ENCODE measurements at places on chromosomes 5 and 9.

GRCh38 chr5:111563031-111563822, 50.9 kb upstream of the STARD4 start:
- no peak for DNase-seq
- no peaks in the 10 kb centered on the region for H3K27me3 ChIP-seq
- H3K36me3 ChIP-seq, result no peaks in the 10 kb centered on the region
- no peak overlapping the region for H3K27ac ChIP-seq
- no peak overlapping the region for H3K4me3 ChIP-seq

DNA sequence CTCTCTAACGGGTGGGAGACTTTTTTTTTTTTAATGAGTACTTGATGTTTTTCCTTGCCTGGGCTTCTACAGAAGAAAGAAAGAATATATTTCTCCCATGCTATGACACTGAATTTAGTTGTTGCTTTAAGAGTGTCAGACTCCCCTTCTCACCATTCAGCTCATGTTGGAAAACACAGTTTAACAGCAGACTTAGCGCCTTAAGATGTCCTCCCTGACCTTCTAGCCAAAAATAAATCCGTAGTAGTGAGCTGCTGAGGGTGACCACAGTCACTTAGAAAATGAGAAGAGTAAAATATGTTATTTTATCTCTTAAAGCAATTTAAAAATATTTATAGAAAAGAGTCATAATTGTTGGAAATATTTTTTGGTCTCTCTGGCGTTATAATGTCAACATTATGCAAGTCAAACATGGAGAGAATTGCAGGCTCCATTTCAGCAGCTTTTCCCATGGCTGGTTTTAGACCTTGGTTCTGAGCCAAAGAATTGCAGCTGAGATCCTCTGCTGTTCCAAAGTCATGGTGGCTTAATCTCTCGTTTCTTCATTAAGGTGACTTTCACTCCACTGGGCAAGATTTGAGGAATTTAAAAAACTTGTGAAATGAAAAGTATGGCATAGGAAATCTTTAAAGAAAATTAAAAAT, 143.5 kb downstream of the GHR start:
- no peaks in the 10 kb centered on the region for H3K27me3 ChIP-seq
- H3K4me3 ChIP-seq, result no peak overlapping the region
- no peak for DNase-seq
- H3K4me1 ChIP-seq, result no peaks in the 10 kb centered on the region
- peak overlapping the region; percentile 65 for H3K27ac ChIP-seq
- H3K36me3 ChIP-seq, result no peaks in the 10 kb centered on the region

- H3K36me3 ChIP-seq, result no peaks in the 10 kb centered on the region
- H3K27me3 ChIP-seq, result no peaks in the 10 kb centered on the region
- no peaks in the 10 kb centered on the region for H3K4me1 ChIP-seq
- no peak overlapping the region for H3K27ac ChIP-seq
- no peak for DNase-seq
Observed at GRCh38 chr9:14071484-14071883, 242.5 kb downstream of the NFIB start.

- no peak overlapping the region for H3K27ac ChIP-seq
- H3K4me1 ChIP-seq, result peaks cover 9% of the 10 kb centered on the region
- DNase-seq, result no peak
- H3K36me3 ChIP-seq, result peaks cover 10% of the 10 kb centered on the region
Observed at GRCh38 chr5:40738502-40738901, 17.3 kb downstream of the TTC33 start.

- no peak overlapping the region for H3K27ac ChIP-seq
- no peak for DNase-seq
- H3K4me1 ChIP-seq, result no peaks in the 10 kb centered on the region
- H3K36me3 ChIP-seq, result no peaks in the 10 kb centered on the region
- H3K27me3 ChIP-seq, result no peaks in the 10 kb centered on the region
Observed at GRCh38 chr9:86238861-86239770, 20.3 kb downstream of the C9orf153 start.

Data from tibial nerve (tissue), 4 donors.